ENCODE measurements at places on chromosomes 7 and 10. TPM values are rescaled to one million over a fixed set of nuclear protein-coding genes. Genes with fewer than 3 reads are reported as not detected.

GRCh38 chr10:77455561-77455960, 182.0 kb downstream of the KCNMA1 start:
- no peak for DNase-seq
- H3K27ac ChIP-seq, result no peak overlapping the region
- no peak overlapping the region for H3K4me3 ChIP-seq
- no peaks in the 10 kb centered on the region for H3K36me3 ChIP-seq
- no peaks in the 10 kb centered on the region for H3K4me1 ChIP-seq

GRCh38 chr7:70621954-70622600, 509.9 kb upstream of the GALNT17 start:
- no peak overlapping the region for H3K4me3 ChIP-seq
- H3K4me1 ChIP-seq, result no peaks in the 10 kb centered on the region
- H3K27me3 ChIP-seq, result peaks cover 8% of the 10 kb centered on the region
- no peaks in the 10 kb centered on the region for H3K36me3 ChIP-seq

DNA sequence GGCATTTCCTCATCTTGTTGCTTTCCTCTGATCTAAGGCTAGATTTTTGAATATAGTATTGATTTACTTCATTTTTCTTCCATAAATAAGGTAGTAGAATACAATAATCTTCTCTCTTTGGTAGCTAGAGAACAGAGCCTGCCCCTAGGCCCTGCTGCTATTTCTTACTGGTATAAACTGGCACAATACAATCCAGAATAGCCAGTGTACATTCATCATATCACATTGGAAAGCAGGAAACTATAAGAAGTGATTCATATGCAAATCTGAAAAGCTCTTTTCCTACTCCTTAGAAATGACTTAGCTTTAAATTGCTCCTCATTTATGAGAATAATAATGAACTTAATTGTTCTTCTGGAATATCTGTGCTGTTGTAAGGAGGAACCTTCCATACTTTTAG, 100.2 kb downstream of the KCND2 start:
- DNase-seq, result no peak
- no peaks in the 10 kb centered on the region for H3K36me3 ChIP-seq
- H3K27ac ChIP-seq, result no peak overlapping the region
- no peak overlapping the region for H3K4me3 ChIP-seq

The GJD4 gene
- total RNA-seq, result not detected

DNA sequence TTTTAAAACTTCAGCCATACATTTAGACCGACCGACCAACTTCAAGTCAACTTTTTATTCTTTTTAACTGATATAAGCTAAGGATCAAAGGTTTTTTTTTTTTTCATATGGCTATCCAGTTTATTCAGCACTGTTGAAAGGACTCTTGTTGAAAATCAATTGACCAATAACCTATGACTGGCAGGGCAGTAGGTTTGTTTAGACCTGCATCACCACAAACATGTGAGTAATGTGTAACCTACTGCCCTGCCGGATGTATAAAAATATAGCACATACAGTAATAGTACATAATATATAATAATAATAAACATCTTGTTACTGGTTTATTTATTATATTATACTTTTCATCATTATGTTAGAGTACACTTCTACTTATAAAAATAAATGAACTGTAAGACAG, 434.6 kb upstream of the SEMA3A start:
- H3K36me3 ChIP-seq, result no peaks in the 10 kb centered on the region
- no peak overlapping the region for H3K27ac ChIP-seq
- H3K4me1 ChIP-seq, result no peaks in the 10 kb centered on the region
- no peak for DNase-seq
- no peak overlapping the region for H3K4me3 ChIP-seq
